ENCODE measurements at places on chromosomes 1 and 21.
A peak's percentile ranks its signal among the peaks of the same experiment; 100 is the strongest.

GRCh38 chr1:224054611-224055010 is 59.3 kb upstream of the FBXO28 start:
- DNase-seq = no peak

DNA sequence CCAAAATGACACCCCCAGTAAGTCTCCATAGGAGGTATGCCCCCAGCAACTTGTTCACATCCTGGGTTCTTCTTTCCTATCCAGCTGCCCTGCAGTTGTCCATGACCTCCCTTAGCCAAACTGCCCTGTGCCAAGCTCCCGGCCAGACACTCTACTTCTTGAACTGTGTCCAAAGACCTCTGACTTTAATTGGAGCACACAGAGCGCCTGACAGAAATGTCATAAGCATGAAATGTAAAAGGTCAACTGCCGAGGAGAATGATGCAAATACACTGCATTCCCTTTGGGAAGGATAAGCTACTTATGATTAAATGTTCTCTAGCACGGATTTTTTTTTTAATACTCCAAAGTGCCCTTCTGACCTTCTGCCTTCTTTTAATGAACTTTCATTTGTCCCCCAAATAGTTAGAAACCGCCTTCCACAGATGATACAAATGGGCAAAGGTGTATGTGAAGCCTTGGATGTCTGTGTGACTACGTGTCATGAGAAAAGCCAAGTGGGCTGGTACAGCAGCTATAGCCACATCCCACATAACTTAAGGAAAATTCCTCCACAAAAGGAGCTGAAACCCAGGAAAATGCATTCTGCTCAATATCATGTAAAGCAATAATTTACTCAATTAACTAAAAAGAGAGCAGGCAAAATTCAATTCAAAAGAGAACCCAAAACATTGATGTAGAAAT is 26.8 kb downstream of the PALMD start:
- no peak for DNase-seq

- no peak for DNase-seq
These were observed 204.5 kb downstream of the TTLL7 start for GRCh38 chr1:83794384-83794783.

DNA sequence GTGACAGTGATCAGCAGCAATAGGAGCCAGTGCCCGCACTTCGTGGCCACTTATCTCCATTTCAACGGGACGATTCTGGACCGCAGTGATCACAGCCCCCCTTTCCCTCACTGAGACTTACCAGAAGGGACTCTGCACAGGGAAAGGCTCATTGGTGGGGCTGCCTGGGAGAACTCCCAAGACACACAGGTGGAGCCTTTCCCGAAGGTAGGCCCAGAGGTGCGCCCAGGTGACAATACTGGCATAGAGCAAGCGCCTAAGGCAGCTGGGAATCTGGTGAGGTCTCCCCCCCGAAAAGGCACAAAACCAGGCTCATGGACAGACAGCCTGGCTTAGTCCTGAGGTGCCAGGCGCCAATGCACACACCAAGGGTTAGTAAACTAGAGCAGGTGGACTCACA is 318.9 kb downstream of the AJAP1 start:
- DNase-seq = no peak

GRCh38 chr1:2475571-2475970 is 518 bp upstream of the PLCH2 start:
- no peak for DNase-seq

GRCh38 chr1:241390526-241390925 is 33.5 kb upstream of the RGS7 start:
- DNase-seq = no peak

- DNase-seq = no peak
These were observed 25.4 kb upstream of the TCEA3 start for GRCh38 chr1:23449958-23450357.

DNA sequence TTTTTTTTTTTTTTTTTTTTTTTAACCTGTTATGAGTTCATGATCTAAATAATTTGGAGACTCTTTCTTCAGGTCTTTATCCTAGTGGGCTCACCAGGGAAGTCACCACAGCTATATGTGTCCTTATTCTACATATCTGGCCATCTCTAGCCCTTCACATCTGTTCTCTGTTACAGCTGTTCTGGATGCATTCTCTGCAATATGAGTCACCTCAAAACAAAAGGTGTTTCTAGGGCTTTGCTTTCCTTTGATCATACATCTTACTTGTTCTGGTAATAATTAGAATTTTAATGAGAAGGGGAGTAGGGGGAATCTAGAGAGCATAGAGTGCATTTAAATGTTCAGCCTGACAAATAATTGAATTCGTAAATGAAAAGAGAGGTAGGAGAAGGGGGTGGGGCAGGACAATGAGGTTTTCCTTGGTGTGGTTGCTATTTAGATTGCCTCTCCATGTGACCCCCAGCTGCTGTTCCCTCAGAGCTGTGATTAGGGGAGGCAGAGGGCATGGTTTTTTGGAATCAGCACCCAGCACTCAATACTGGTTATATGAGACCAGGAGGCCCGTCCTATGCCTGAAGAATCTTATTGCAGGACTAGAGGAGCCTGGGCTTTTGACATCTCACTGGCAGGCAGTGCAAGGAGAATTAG is 8.0 kb downstream of the SYT6 start:
- no peak for DNase-seq

DNA sequence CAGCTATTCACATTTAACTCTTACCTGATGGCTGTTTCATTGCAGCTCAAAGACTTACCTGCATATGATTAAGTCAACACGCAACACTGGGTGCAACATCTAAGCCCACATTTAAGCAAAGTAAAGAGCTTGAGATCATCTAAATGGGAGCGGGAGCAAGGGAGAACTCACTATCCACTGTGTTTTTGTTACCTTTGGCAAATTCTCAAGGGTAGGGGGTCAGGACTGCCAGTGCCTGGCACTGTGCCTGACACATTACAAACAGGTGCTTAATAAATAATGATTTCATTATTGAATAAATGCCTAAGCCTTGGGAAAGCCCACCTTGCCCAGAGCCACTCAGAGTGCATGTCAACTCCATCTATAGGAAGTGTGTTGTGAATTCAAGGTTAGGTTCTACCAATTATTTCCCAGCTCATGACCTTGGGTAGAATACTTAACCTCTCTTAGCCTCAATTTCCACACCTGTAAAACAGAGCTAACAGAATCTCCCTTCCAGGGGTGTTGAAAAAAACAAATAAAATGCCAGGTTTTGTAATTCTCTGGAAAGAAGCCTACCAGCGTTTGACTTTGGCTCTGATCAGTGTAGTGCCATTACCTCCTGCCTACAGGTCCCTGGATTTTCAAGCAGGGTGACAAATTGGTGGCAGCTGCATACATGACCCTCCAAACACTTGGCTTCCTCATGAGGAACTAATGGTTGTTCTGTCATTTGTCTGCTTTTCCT is 109.7 kb downstream of the TGFBR3 start:
- DNase-seq = no peak

GRCh38 chr1:246669659-246670058 is 54.5 kb upstream of the SCCPDH start:
- no peak for DNase-seq

DNA sequence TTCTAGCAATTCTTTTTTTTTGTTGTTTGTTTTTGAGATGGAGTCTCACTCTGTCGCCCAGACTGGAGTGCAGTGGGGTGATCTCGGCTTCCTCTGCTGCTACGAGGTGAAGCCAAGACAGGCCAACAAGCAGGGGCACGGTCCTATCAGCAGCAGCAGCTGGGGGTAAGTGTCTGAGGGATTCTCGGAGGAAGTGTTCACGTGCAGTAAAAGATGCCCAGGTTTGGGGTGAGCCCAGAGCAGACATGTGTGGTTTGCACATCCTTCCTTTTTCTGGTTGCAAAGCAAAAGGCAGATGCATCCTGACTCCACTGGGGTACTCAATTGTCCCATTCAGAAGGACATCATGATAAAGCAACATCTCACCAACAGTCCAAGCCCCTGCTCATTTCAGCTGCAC is 27.7 kb downstream of the PIGP start:
- DNase-seq = no peak

GRCh38 chr1:160795951-160796383 is at the start of gene LY9:
TSS of gene LY9 (plus strand) at chr1:160796174. CDS start at chr1:160796188, 14 bp downstream.
- DNase-seq = no peak

DNA sequence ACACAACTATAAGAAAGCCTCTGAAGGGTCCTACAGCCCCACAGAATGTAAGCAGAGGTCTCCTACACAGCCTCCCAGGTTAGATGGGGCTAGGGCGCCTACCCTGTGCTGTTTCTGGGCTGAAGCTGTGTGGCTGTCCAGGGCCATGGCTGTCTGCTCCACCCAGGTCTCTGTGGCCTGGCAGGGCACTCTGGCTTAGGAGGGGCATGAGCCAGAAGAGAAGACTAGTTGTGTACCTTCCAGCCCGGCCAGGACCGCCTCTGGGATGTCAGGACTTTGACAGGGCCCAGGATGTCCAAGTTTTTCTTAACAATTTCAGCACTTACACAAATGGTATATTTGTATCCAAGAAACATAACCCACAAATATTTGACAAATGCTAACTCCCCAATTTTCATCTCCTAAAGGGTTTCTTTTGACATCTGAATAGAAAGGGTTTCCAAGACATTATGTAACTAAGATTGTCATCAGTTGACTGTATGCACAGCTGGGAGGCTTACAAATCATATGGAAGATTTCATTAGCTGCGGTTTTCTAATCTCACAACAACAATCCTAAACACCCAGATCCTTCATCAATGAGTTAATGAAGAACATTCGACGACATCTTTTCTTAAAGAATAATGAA is 80.5 kb downstream of the HSF2BP start:
- no peak for DNase-seq

- DNase-seq = no peak
These were observed 304.9 kb downstream of the HHAT start for GRCh38 chr1:210633636-210634035.

DNA sequence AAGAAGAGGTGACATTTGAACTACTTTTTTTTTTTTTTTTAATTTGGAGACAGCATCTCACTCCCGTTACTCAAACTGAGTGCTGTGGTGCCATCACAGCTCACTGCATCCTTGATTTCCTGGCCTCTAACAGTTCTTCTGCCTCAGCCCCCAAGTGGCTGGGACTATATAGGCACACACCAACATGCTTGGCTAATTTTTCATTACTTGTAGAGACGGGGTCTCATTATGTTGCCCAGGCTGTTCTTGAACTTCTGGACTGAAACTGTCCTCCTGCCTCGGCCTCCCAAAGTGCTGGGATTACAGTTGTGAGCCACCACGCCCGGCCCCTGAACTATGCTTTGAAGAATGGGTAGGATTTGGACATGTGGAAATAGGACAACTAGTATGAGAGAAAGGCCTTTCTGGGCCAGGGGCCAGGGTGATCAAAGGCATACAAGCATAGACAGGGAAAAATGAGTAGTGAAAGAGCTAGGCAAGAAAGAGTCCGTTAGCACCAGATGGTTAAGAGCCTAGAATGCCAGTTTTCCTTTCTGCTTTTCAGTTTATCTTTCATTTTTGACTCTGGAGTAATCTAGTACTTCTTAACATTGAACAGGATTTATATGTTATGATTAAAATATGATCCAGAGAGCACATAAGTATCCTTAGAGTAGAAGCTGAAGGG is 6.3 kb downstream of the RABGAP1L start:
- DNase-seq = peak; percentile 18

- DNase-seq = no peak
These were observed 17.0 kb upstream of the RUNX3 start for GRCh38 chr1:24946861-24947658.

DNA sequence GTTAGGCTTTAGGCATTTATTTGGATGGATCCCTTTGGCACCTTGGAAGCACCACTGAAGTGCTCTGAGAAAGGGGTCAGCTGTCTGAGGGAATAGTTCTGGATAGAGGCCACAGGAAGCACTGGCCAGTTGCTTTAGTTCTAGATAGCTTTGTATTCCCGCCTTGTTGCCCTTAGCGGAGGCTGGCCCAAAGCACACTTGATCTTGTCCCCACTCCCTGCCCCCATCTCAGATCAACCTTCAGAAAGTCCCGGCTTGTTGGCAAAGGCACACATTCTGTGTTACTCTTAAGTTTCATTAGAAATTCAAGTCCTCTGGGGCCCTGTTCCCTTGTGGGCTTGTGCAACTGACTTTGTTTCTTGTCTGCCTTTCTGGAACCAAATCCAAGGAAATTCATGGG is 15.2 kb upstream of the NBL1 start:
- DNase-seq = no peak

GRCh38 chr21:43923391-43923790 is 58.4 kb downstream of the AGPAT3 start:
- no peak for DNase-seq

- DNase-seq = peak; percentile 56
These were observed 46.8 kb upstream of the WASF2 start for GRCh38 chr1:27536767-27537166.

GRCh38 chr1:30886710-30887428 is 21.7 kb downstream of the SDC3 start:
- no peak for DNase-seq

- no peak for DNase-seq
These were observed 3.5 kb downstream of the DHCR24 start for GRCh38 chr1:54883349-54884102.

- no peak for DNase-seq
These were observed 437.7 kb upstream of the OLFM3 start for GRCh38 chr1:102434421-102434820.

DNA sequence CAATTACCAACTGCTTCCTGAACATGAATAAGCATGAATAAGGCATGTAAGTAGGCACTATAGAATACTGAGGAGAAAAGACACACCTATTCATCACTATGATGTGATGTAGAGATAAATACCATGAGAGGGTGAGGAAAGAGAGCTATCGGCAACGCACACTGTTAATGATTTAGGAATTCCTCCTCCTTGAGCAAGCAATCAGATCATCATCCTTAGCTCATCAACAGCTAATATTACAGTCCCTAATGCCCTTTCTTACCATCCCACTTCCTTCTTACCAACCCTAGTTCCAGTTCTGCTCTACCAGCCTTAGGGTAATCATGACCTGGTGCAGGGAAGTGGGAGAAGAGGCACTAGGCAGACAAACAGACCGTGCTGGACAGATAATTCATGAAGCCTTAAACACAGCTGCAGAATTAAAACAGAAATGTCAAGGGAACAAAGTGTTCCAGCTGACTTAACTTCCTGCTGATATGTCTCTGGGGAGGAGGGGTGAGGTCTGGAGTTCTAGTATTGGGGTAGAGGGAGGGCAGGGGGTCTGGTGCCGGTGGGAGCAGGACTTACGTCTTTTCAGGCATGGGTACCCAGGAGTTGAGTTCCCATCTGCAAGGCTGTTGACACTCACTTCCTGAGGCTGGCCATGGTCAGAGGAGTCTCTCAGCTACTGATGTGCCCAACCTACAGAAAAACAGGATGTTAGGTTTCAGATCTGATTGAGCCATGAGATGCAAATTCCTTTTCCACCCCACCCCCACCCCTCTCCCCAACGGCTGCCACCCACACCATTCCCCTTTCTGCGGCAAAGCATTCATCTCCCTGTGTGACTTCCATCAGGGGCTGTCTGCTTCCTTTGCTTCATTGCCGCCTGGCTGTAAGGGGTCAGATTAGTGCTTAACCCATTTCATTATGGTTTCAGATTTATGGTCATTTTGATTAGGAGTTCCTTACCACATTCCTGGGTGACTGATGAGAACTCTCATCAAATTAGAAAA is 12.6 kb upstream of the RCSD1 start:
- no peak for DNase-seq

DNA sequence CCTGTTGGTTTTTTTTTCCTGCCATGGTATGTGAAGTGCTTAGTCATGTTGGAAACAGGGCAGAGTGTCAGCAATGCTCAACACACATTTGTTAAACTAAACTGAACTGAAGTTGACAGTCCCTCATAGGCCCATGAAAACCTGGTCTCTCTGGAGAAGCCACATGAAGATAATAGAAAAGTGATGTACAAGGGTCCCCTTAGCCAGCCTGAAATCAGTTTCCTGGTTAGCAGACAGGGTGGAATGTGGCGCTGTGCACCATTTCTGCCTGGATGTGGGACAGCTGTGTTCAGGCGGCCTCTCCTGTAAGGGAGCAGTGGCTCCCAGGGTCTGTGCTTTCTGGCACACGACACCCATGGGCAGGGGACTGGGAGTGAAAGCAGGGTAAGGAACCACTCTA is 9.9 kb upstream of the CHI3L1 start:
- no peak for DNase-seq

Data from GM04503 (cell line).